ENCODE measurements at places on chromosomes 6 and 20. TPM values are rescaled to one million over a fixed set of nuclear protein-coding genes. Genes with fewer than 3 reads are reported as not detected.

DNA sequence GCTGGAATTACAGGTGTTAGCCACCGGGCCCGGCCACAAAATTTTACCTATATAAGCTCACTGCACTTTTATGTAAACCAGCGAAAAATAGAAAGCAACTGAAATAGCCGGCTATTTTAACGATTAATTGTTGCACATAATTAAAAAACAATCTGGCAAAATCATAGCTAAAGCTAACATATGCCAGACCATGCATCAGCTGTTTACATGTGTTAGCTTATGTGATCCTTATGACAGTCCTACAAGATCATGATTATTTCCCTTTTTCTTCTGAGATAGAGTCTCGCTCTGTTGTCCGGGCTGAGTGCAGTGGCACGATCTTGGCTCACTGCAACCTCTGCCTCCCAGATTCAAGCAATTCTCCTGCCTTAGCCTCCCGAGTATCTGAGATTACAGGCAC, 157.0 kb downstream of the ZFP64 start:
- DNase-seq, result no peak
- H3K4me1 ChIP-seq, result peaks cover 3% of the 10 kb centered on the region
- no peak overlapping the region for H3K27ac ChIP-seq
- H3K36me3 ChIP-seq, result no peaks in the 10 kb centered on the region

GRCh38 chr6:22755605-22756004, 186.2 kb downstream of the HDGFL1 start:
- H3K4me1 ChIP-seq, result no peaks in the 10 kb centered on the region
- no peaks in the 10 kb centered on the region for H3K36me3 ChIP-seq
- no peak for DNase-seq

- no peak for DNase-seq
- H3K4me3 ChIP-seq, result no peak overlapping the region
- no peaks in the 10 kb centered on the region for H3K36me3 ChIP-seq
- no peaks in the 10 kb centered on the region for H3K27me3 ChIP-seq
- H3K4me1 ChIP-seq, result no peaks in the 10 kb centered on the region
These were observed 206.7 kb downstream of the MANEA start for GRCh38 chr6:95784019-95784418.

GRCh38 chr6:50843842-50844241, 25.2 kb downstream of the TFAP2B start:
- H3K36me3 ChIP-seq, result no peaks in the 10 kb centered on the region
- no peak overlapping the region for H3K27ac ChIP-seq
- H3K27me3 ChIP-seq, result peaks cover 3% of the 10 kb centered on the region
- H3K4me1 ChIP-seq, result no peaks in the 10 kb centered on the region
- H3K4me3 ChIP-seq, result no peak overlapping the region

DNA sequence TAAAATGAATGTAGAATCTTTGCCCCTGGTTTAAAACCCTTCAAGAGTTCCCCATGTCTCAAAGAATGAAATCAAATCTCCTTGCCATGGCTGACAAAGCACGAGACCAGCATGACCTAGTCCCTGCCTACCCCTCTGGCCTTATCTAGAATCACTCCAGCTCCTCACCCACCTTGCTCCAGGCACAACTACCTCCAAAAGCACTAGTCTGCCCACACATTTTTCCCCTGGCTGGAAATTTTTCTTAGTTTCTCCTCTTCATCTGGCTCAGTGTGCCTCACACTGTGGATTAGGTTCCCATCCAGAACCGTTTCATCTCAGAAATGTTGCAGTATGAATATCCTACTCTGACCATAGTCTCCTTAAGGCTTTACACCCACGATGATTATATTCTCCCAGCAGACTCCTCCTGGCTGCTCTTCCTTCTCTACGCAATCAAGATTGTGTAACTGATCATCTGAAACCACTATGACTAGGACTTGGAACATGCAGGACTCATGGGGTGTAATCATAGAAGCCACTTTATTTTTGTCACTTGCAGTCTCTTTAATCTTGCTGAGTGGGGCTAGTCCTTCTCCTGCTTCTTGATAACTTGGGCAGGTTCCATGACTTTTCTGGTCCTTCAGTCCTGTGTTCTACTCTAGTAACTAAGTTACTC, 7.8 kb upstream of the MRS2 start:
- H3K27ac ChIP-seq, result no peak overlapping the region
- H3K27me3 ChIP-seq, result no peaks in the 10 kb centered on the region
- H3K4me1 ChIP-seq, result no peaks in the 10 kb centered on the region
- no peaks in the 10 kb centered on the region for H3K36me3 ChIP-seq
- H3K4me3 ChIP-seq, result no peak overlapping the region

DNA sequence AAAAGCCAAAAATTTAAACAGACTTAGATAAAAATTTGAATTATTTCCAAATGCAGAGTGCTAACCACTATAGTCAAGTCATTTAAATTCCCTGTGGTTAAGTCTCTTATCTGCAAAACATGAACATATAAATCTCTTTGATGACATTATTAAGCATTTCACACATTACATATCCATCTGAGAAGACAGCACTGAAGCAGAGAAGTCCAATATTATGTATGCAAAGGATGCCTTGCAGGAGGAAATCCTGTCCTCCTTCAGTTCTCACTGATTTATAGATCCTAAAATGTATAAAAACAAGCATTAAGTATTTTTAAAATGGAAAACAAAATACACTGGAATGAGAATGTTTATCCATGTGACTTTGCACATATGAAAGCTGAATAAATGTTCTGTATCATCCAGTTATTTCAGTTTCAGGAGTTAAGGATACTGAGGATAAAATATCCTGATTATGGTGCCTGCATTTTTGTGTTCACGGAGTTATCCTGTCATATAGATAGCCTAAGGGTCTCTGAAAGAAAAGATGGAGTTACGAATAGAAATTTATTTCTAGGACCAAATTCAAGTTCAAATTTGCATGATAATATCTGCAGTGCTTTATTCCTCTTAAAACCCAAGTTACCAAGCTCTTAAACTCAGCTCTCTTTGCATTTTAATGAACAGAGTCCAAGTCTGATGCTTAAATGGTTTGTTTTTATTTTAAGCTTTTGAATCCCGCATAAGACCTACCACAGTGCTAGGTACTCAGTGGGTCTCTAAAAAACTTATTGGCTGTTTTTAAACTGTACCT, 145.4 kb downstream of the PRKN start:
- H3K4me1 ChIP-seq, result no peaks in the 10 kb centered on the region
- H3K36me3 ChIP-seq, result no peaks in the 10 kb centered on the region
- no peak overlapping the region for H3K4me3 ChIP-seq
- H3K27me3 ChIP-seq, result no peaks in the 10 kb centered on the region

DNA sequence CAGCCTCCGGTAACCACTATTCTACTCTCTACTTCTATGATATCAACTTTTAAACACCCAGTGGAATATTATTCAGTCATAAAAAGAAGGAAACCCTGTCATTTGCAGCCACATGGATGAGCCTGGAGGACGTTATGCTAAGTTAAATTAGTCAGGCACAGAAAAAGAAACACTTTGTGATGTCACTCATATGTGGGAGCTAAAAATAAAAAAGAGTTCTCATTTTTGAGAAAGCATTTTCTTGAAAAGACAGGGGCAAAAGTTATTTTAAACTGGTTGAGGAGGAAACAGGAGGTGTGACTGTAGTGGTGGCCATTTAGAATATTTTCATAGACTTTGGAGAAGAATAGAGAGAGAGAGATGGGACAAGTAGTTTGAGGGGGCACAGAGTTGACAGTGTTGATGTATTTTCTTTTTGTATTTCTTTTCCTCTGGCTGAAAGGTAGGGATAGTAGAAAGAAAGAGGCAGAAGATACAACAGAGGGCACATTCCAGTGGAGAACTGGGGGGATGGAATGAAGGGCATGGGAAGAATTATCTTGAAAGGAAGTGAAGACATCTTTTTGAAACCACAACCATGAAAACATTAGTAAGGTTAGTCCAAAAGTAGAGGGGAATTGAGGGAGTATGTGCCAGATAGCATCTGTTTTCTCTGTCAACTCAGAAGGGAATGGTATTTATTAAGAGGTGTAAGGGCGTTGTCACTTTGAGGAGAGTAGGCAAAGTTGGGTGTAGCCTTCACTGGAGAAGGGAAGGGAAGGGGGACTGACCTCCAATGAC, 181.3 kb upstream of the GMDS start:
- no peak overlapping the region for H3K27ac ChIP-seq
- H3K4me3 ChIP-seq, result no peak overlapping the region
- H3K4me1 ChIP-seq, result no peaks in the 10 kb centered on the region
- no peaks in the 10 kb centered on the region for H3K36me3 ChIP-seq

- no peak for DNase-seq
- H3K27ac ChIP-seq, result no peak overlapping the region
- no peak overlapping the region for H3K4me3 ChIP-seq
- no peaks in the 10 kb centered on the region for H3K27me3 ChIP-seq
- no peaks in the 10 kb centered on the region for H3K4me1 ChIP-seq
These were observed 363.4 kb downstream of the PHF3 start for GRCh38 chr6:63998991-63999390.

DNA sequence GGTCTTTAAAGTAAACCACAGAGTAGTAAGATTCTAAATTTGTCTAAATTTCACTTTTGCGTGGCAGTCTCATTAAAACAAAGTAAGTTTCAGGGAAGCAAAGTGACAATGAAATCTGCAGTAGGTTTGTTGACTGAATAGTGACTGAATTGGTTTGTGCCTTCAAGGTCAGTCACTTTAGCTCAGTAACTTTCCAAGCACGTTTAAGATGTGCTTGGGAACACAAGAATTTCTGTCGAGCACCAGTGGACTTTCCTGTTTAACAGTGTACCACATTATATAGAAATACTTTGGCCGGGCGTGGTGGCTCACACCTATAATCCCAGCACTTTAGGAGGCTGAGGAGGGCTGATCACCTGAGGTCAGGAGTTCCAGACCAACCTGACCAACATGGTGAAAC, 1.7 kb upstream of the CD24 start:
- no peak for DNase-seq
- H3K4me3 ChIP-seq, result no peak overlapping the region
- H3K27me3 ChIP-seq, result no peaks in the 10 kb centered on the region
- H3K27ac ChIP-seq, result no peak overlapping the region

Gene CFAP206
- not detected for total RNA-seq

Gene FHL5
- 41.6 TPM for total RNA-seq

Gene SLC22A3
- 361 TPM for total RNA-seq

Gene CST7
- total RNA-seq, result not detected

Measured in tibial nerve (tissue), 4 donors.